Activated naive CD8-positive, alpha-beta T cell treated with anti-CD3 and anti-CD28 coated beads, Interleukin-2, amount 10 ng/mL, durations not matched to agents 7 days and 5 days (primary cell): ENCODE measurements at places on chromosomes 4 and X. TPM values are rescaled to one million over a fixed set of nuclear protein-coding genes. Genes with fewer than 3 reads are reported as not detected.

GRCh38 chrX:48068096-48068887 is 3.1 kb downstream of the ZNF630 start:
- peaks cover 12% of the 10 kb centered on the region for H3K36me3 ChIP-seq
- peaks cover 9% of the 10 kb centered on the region for H3K4me1 ChIP-seq
- no peak for DNase-seq
- no peak overlapping the region for H3K27ac ChIP-seq
- H3K4me3 ChIP-seq, result no peak overlapping the region

DNA sequence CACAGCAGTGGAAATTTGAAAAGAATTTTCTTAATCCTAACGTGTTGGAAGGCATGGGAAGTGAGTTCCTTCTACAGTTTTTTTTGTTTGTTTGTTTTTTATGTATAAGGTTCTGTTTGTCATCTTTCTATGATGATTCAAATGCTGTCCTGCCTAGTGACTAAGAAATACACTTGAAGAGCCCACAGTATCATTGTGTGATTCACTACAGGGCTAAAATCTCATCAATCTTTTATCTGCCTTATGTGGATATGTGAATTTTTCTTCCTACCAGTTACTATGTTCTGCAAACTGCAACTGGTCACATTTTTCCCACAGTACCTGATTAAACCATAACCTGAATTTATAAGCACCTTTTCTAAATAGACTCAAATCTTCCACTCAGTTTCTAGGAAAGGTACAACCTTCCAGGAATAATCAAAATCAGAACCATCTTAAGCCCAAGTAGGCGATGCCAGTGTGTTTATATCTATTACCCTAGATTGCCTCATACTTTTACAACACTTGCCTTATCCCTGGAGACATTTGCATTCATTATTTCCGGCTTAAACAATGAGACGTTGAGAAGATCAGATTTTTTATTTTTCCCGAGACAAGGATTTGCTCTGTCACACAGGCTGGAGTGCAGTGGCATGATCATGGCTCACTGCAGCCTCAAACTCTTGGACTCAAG is 214.6 kb upstream of the GALNT7 start:
- H3K27ac ChIP-seq, result no peak overlapping the region
- H3K36me3 ChIP-seq, result no peaks in the 10 kb centered on the region
- H3K4me1 ChIP-seq, result no peaks in the 10 kb centered on the region
- peaks cover 1% of the 10 kb centered on the region for H3K27me3 ChIP-seq
- no peak for DNase-seq

GRCh38 chr4:55068522-55068921 is 56.9 kb downstream of the KDR start:
- no peak for DNase-seq
- no peaks in the 10 kb centered on the region for H3K4me1 ChIP-seq

DNA sequence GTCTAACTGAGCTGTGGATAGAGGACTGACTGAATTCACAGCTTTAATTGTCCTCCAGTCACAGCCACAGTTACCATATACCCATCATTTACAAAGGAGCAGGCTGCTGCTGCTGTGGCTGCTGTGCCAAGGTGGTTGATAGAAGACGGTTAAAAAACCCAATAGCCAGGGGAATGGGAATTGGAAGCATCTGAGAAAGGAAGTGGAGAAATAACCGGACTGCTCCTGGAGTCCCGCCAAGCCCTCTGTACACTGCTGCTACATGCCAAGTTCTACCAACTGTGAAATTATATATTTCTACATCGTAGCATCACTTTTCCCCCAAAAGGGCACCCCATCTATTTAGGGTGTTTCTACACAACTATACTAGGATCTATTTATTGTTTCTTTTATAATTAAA is 279.7 kb upstream of the ARX start:
- H3K27ac ChIP-seq, result no peak overlapping the region
- no peak overlapping the region for H3K4me3 ChIP-seq
- no peaks in the 10 kb centered on the region for H3K27me3 ChIP-seq
- no peak for DNase-seq
- H3K36me3 ChIP-seq, result no peaks in the 10 kb centered on the region

- no peaks in the 10 kb centered on the region for H3K4me1 ChIP-seq
- H3K27ac ChIP-seq, result no peak overlapping the region
- H3K4me3 ChIP-seq, result no peak overlapping the region
- no peaks in the 10 kb centered on the region for H3K36me3 ChIP-seq
- H3K27me3 ChIP-seq, result no peaks in the 10 kb centered on the region
These were observed 10.8 kb downstream of the ALB start for GRCh38 chr4:73414936-73415271.

DNA sequence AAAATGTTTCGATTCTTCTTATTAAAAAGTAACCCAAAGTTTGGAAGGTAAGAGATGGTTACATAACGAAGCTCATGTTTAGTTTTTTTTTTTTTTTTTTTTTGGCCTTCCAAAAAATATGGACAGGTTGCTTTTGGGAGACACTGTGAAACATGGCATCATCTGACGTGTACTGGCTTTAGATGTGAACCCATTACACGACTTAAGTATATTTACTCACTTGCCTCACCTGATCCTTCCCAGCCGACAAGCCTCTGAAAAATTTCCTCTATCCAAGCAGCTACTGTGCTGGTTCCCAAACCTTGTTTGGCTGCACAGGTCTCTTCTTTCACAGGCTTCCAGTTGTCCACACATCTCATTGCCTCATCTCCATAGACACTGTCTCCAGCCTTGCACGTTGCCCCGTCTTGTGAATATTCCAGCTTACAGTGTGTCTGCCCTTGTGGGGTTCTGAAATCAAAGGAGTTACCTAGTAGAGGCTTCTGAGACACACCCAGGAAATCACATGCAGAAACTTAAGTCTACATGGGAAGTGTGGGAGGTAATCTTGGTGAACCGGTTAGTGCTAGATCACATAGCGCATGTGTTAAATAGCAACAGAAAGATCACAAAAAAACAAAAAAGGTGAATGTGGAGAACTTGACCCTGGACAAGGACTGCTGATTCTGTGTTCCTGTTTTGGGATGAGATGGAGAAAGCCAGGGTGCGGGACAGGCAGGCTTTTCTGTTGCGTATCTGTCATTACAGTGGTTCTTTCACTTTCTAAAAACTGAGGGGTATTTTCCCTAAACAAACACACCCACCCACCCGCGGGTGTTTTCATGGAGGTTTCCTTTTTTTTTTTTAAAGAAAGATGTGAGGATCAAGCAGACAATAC is 328.6 kb downstream of the ARHGAP10 start:
- no peaks in the 10 kb centered on the region for H3K27me3 ChIP-seq
- H3K36me3 ChIP-seq, result peaks cover 5% of the 10 kb centered on the region
- peak overlapping the region; percentile 81 for H3K4me3 ChIP-seq
- no peak for DNase-seq

DNA sequence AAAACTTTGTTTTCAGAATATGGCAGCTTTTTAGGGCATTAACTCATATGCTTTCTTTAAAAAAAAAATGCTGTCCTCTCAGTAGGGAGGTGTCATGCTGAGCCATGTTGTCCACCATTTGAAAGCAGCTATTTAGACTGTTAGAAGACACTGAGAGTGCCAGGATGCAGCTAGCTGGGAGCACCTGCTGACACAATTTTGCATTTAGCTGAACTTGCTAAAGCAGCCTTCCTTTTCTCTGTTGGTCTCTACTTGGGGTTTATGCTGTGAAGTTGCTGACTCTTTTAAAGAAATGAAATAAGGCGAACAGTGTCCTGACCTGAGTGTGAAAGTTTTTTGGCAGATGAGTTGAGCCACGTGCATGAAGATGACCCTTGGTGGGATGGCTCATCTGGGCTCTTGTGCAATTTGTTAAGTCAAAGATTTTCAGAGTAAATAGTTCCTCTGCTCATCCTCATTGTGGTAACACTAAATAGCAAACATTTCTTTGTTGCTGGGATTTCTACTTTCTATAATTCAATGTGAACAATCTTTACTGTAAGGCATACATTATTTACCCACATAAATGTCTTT is 64.5 kb downstream of the CDS1 start:
- H3K36me3 ChIP-seq, result no peaks in the 10 kb centered on the region
- no peak overlapping the region for H3K4me3 ChIP-seq
- no peaks in the 10 kb centered on the region for H3K27me3 ChIP-seq
- no peak overlapping the region for H3K27ac ChIP-seq
- no peak for DNase-seq

DNA sequence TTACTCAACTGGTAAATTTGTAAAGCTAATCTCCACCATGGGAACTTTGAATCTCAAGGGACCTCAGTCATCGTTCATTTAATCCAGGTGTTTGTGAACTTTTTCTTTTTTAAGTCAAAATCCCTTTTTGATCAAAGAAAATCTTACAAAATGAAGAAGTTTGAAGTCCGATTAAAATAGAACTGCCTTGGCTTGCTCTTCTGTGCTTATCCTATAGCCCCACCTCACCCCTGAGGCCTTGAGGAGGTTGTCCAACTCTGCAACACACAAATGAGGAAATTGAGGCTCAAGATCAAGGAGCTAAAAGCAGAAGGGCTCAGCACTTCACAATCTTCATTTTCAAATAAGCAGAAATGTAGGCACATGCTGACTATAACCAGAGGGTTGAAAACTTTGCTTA is 240.3 kb upstream of the SFRP2 start:
- H3K4me1 ChIP-seq, result no peaks in the 10 kb centered on the region
- DNase-seq, result no peak
- H3K36me3 ChIP-seq, result no peaks in the 10 kb centered on the region
- H3K27me3 ChIP-seq, result peaks cover 19% of the 10 kb centered on the region
- no peak overlapping the region for H3K4me3 ChIP-seq
- H3K27ac ChIP-seq, result no peak overlapping the region

GRCh38 chr4:107693132-107693531 is 26.9 kb downstream of the PAPSS1 start:
- no peak overlapping the region for H3K27ac ChIP-seq
- peaks cover 12% of the 10 kb centered on the region for H3K4me1 ChIP-seq
- H3K36me3 ChIP-seq, result peaks cover 36% of the 10 kb centered on the region
- no peaks in the 10 kb centered on the region for H3K27me3 ChIP-seq
- H3K4me3 ChIP-seq, result no peak overlapping the region

DNA sequence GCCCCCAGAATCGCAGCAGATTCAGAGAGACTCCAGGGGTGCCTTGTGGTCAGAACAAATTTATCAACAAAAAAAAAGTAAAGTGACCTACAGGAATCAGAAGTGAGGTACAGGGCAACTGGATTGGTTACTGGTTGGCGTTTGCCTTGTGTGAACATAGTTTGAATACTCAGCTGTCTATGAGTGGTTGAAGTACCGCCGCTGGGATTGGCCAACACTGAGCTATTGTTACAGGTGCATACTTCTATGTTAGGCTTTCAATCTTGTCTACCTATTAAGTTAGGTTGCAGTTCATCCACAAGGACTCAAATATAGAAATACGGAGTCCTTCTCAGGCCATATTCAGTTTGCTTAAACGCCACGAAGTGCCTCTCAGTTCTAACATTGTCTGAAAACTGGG is 993.5 kb upstream of the PRKX start:
- DNase-seq, result no peak
- no peaks in the 10 kb centered on the region for H3K27me3 ChIP-seq
- no peaks in the 10 kb centered on the region for H3K4me1 ChIP-seq
- no peaks in the 10 kb centered on the region for H3K36me3 ChIP-seq

Gene PPP4R3C
- total RNA-seq, result not detected

Gene SERTM2
- total RNA-seq, result not detected

Gene COX7B2
- total RNA-seq, result not detected

Gene GRIA2
- not detected for total RNA-seq

Gene SORBS2
- total RNA-seq, result not detected

Gene ZNF280C
- 5.6 TPM for total RNA-seq

Gene GPR82
- total RNA-seq, result 1.1 TPM

Gene FAM9C
- not detected for total RNA-seq
